ENCODE measurements at places on chromosomes 7 and 10.

DNA sequence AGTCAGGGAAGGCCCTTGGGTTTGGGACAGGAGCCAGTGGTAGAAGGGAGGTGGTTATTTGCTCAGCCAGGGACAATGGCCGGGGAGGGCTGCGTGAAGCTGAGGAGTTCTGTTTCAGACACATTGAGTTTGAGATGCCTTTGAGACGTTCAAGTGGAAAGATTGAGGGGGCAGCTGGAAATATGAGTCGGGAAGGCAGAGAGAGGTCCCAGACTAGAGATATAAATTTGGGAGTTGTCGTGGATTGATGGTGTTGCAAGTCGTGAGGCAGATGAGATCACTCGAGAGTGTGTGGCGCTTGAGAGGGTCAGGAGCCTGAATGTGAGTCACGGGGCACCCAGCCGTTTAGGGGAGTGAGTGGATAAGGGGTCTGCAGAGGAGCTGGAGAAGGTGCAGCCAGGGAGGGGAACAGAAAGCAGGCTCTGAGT, 73.3 kb downstream of the ZMIZ1 start:
- DNase-seq, result no peak

DNA sequence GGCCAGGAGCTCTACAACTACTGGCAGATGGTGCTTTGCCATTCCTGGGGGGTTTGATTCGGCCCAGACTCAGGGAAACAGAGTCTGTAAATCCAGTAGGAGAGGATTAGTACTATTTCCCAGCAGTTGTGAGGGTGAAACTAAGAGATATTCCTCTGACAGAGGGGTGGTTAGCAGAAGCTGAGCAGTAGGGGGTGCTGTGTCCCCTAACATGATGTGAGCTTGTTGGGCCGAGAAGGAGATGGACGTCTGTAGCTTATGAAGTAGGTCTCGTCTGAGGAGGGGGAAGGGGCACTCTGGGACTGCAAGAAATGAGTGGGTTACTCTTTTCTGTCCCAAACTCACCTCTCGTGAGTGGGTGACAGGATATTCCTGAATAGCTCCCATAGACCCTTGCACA, 179.2 kb upstream of the MBL2 start:
- no peak for DNase-seq

DNA sequence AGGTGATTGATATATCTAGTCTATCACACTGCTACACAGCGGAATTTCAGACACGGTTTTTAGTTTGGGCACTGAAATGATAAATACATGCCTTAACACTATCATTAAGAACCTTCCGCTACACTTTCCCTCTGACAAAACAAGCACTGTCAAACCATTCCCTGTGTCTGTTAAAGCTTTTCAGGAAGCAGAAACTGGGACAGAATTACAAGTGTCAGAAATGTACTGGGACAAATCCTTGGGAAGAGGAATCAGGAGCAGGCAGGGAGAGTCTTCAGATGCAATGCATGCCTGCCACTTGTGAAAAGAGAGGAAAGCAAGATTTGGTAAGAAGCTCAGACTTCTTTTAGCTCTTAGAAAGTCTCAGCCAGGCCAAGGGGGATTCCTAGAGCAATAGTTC, 196.8 kb upstream of the PTPRZ1 start:
- no peak for DNase-seq

DNA sequence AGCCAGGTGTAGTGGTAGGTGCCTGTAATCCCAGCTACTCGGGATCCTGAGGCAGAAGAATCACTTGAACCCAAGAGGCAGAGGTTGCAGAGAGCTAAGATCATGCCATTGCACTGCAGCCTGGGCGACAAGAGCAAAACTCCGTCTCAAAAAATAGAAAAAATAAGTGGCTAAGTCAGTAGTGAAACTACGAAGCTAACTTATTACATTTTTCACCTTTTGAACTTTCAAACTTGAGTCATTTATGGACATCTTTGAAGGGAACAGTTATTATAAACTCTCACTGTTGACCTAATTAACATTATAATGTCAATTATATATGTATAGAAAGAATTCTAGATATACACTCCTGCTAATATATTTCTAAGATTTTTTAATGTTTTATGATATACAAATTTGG, 541.5 kb upstream of the C7orf33 start:
- DNase-seq, result no peak

- DNase-seq, result no peak
Measured at GRCh38 chr7:96297876-96298275, 24.0 kb downstream of the SLC25A13 start.

DNA sequence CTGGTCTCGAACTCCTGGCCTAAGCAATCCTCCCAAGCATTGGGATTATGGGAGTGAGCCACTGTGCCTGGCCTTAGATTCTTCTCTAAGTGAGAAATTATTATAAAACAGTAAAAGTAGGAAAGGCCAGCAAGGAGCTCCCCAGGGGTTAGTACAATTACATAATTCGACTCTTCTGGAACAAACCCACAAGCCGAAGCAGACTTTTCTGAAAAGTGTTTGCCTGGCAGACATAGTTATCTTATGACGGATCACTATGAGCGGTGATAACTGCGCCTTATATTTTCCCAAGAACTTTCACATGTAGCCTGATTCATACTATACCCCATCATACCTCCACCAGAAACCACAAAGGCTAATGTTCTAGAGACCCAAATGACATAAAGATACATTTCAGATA, 30.2 kb upstream of the SH3PXD2A start:
- no peak for DNase-seq

- DNase-seq, result no peak
Measured at GRCh38 chr7:113562242-113562641, 356.6 kb downstream of the PPP1R3A start.

DNA sequence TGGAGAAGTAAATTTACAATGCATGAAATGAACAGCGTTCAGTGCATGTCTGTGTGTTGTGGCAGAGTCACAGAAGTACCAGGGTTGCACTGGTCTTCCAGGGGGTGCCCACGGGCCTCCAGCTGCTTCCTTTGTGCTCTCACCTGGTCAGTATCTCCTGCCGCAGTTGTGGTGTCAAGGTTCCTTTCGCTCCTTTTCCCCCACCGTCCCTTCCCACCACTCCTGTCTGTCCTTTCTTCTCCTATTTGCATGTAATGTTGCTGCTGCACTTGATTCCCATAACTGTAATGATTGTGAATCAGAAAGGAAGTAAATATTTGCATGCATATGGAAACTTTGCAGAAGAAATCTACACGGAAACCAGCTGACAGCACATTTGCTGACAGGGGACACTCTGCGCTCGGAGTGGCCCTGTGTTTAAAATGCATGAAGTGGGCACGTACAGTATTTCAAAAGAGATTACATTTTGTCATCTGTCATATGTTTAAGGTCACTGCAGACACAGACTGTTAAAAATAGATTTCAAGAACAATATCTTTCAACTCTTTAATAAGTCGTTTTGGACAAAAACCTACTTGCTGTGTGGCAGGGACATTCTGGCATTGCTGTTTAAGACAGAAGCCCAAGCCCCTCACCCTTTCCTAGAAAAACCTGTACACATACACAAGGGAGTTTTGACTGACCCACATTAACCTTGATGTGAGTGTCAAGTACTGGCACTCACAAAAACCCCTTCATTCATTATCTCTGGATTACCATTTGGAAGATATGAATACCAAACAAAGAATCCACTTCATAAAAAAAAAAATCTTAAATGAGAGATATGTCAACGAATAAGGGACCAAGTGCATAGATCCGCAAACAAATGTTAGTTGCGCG, 336.7 kb upstream of the KLF6 start:
- peak; percentile 48 for DNase-seq

- DNase-seq, result no peak
Measured at GRCh38 chr10:98427011-98427515, 12.1 kb upstream of the PYROXD2 start.

- DNase-seq, result no peak
Measured at GRCh38 chr7:70812511-70812910, 319.4 kb upstream of the GALNT17 start.

- DNase-seq, result no peak
Measured at GRCh38 chr7:148698007-148698396, 701 bp upstream of the CUL1 start.

GRCh38 chr7:2800931-2801688, 43.0 kb downstream of the GNA12 start:
- no peak for DNase-seq

GRCh38 chr7:48312151-48312550, 140.9 kb downstream of the ABCA13 start:
- DNase-seq, result no peak

Measured in GM12878 (cell line).